Effector memory CD8-positive, alpha-beta T cell (primary cell): ENCODE measurements at places on chromosomes 11 and 22.
A peak's percentile ranks its signal among the peaks of the same experiment; 100 is the strongest.

- DNase-seq = no peak
Measured at GRCh38 chr22:46617207-46617985, 2.8 kb upstream of the GRAMD4 start.

DNA sequence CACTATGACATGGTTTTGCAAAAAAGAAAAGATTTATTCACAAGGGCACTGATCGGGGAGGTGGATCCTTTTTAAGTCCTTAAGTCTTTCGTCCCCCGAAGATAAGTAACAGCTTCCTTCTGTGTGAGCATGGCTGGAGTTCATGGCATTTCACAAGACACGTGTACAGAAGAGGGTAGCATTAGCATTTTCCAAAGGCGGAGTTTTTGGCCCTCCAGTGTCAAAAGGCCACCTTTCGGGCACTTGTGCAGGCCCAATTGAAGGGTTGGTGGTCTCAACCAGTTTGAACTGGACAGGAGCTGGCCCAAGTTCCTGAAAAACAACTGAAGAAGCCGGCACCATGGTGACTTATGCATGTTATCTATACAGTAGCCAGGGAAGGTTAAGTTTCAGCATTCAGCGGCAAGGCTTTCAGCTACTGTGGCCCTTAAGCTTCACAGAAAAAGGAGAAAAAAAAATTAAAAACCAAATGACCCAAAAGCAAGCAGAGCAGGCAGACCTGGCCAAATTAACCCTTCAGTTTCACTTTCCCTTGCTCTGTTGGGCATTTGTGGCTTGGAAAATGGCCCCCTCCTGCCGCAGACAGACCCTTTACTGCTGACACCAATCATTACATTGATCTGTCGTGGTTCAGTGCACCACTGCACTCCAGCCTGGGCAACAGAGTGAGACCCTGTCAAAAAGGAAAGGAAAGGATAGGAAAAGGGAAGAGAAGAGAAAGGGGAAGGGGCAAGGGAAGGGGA, 18.7 kb downstream of the ZNF74 start:
- DNase-seq = no peak

DNA sequence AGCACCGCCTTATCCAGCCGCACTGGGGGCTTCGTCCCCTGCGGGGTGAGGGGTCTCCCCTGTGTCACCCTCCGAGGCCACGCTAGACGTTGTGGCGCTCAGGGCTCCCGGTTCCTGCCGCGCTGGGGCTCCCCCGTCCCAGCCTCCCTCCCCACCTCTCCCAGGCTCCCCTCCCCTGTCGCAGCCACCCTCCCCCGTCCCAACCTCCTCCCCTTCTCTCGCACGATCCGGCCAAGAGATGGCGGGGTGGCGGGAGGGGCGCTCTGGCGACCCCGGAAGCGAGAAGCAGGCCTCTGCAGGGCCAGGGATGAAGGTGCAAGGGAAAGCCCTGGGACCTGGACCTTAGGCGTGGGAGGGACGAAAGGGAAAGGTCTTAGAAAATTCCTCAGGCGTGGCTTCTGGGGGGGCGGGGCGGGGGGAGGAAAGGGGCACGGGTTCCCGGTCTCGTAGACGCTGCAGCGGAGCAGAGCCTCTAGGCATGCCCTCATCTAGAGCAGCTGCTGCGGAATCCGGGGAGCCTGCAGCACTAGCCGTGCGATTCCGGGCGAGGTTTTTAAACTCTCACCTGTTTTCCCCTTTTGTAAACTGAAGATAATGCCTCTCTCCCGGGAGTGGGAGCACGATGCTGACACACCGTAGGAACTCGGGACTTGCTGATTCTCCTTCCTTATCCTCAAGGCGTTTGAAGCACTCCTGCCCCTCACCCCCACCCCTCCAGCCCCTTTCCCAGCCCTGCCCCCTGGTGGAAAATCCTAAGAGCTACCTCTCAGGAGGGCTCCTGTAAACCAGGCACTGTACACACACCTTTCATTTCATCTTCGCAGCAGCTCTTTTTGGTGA, 14.4 kb downstream of the KCNJ5 start:
- DNase-seq = peak; percentile 24

GRCh38 chr11:83102834-83103233, 31.1 kb upstream of the RAB30 start:
- DNase-seq = no peak

DNA sequence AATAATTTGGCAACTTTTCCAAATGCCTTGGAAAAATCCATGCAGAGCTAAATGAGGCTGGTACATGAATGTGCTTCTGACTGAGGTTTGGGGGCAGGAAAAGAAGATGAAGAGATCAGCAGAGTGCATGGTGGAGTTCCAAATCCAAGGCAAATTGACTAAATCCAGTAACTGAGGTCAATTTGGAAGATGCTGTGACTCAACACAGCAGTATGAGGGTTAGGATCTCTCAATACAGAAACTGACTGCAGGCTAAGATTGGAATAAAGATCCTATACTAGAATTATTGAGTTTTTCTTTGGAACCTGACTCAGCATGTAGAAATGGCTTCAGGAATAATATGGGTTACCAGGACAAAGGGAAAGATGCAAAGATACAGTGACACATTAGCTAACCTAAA, 99.3 kb upstream of the FAT3 start:
- no peak for DNase-seq

DNA sequence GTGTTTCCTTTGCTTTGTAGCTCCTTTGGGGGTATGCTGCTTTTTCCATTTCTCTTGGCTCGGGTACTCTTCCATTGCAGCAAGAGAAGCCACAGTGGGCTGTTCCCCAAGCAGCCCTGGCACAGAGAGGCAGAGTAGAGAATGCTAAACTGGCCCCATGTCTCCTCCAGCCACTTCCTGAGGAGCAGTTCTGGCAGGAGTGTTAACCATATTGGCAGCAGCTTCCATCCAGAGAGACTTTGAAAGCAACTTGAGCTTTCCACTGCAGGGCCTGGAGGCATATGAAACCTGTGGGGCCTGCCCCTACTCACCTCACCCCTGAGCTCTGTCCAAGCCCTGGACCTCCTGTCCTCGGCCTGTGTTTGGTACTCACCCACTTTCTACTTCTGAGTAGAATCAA, 61.8 kb downstream of the ALX4 start:
- no peak for DNase-seq

- peak; percentile 18 for DNase-seq
Measured at GRCh38 chr11:130118636-130119387, 40.8 kb upstream of the ST14 start.

DNA sequence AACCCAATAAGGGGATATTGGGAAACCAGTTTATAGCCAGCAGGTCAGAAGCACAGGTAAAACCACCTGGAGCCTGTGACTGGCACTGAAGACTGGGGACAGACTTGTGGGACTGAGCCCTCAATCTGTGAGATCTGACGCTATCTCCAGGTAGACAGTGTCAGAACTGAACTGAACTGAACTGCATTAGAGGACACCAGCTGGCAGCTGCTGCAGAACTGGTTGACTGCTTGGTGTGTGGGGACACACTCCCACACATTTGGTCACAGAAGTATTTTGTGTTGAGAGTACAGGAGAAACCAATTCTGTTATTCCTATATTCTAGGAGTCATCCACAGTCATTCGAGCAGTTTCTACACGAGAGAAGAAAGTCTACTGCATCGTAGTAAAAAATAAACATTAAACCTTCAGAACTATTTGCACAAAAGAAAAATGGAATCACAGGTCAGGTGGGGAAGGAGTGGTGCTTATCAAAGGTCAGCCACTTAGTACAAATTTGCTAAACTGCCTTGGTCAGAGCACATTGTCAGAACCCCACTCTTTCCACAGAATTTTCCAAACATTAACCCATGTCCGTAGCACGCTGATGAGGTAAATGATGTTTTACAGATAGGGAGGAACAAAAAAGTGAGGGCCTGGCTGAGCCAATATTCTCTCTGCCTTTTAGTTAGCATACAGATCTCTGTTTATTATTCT, 77.2 kb downstream of the SIK3 start:
- DNase-seq = no peak

DNA sequence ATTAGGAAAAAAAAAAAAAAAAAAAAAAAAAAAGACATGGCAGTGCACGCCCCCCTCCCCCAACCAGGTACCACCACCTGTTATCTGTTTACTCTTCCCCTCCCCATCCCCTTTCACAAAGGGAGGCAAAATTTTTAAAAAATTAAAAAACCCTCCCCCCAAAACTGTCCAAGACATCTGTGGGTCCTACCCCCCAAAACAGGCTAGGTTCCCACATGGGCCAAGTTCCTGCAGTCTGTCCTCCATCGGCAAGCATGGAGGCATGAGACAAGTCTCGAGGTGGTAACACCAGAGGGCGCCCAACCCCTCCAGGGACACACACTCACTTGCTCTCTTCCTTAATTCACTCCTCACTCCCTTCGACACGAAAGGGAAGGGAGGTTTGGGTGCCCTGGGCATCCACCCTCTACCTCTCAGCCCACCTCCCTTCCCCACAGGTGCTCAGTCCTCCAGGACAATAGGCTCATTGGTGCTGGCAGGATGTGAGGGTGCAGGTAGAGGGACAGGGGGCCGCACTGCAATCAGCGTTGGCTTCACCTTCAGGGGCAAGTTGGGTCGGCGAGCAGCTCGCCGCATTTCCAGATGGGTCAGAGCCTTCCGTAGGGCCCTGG, 2.2 kb upstream of the TUT1 start:
- peak; percentile 76 for DNase-seq

DNA sequence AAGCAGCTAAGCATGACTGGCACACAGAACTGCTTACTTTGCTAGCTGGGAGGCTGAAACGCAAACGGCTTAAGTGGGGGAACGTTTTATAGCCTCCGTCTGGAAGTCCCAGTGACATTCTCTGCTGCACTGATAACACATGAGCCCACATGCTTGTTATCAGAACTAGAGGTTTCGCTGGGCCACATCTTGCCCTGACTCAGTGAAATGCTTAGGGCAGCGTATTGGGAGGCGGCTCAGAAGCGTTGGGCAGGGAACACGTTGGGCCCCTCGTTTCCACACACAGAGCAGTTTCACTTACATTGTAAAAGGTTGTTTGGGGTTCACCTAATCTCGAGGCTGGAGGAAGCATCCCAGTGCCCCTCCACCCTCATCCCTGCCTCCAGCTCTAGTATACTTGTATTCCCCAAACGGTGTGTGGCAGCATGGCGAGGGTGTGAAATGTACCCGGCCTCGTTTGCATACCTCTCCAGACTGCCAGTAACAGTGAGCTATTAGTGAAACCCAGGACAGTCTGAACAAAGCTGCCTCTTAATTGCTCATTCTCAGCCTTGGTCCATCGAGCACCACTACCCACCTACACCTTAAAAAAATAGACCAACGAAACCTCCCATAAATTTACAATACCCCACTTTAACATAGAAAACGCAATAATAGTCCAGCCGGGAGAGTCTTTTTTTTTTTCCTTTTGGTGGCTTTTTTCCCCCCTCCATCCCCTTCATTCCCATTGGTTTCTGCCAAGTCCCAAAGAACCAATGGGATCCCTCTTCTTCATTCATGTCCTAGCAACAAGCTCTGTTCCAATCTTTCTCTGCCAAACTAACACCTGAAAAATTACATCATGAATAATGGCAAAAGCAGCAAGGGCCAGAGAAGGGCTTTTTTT, 218.8 kb upstream of the SORL1-AS1 start:
- no peak for DNase-seq

- DNase-seq = no peak
Measured at GRCh38 chr22:23325183-23325582, 144.9 kb downstream of the BCR start.

- no peak for DNase-seq
Measured at GRCh38 chr11:69385144-69385820, 91.3 kb downstream of the MYEOV start.

DNA sequence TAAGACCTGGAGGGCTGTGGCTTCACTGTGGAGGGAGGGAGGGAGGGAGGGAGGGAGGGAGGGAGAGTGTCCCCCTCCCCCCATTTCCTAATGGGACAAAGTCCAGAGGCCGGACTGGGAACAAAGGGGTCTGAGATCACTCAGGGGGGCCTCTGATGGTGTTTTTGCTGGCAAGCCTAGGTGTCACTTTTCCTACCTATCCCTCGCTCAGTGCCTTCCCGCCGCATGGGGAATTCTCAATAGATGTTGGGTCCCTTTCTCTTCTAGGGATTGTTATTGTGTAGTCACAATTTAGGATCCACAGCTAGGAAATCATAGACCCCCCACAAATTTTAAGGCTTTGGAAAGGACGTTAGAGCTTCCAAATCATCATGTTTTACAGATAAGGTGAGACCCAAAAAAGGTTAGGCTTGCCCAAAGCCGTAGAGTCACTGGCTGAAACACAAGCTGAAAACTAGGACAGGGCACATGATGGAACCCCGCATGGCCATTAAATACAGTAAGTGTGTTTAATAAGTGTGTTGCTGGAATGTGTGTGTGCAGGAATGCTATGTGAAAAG, 4.8 kb upstream of the FTH1 start:
- no peak for DNase-seq

- peak; percentile 66 for DNase-seq
Measured at GRCh38 chr22:43230971-43231723, 44.2 kb upstream of the TTLL12 start.

GRCh38 chr11:103364687-103365086, 255.5 kb downstream of the DYNC2H1 start:
- no peak for DNase-seq

GRCh38 chr11:34669458-34669857, 48.6 kb downstream of the EHF start:
- DNase-seq = no peak

DNA sequence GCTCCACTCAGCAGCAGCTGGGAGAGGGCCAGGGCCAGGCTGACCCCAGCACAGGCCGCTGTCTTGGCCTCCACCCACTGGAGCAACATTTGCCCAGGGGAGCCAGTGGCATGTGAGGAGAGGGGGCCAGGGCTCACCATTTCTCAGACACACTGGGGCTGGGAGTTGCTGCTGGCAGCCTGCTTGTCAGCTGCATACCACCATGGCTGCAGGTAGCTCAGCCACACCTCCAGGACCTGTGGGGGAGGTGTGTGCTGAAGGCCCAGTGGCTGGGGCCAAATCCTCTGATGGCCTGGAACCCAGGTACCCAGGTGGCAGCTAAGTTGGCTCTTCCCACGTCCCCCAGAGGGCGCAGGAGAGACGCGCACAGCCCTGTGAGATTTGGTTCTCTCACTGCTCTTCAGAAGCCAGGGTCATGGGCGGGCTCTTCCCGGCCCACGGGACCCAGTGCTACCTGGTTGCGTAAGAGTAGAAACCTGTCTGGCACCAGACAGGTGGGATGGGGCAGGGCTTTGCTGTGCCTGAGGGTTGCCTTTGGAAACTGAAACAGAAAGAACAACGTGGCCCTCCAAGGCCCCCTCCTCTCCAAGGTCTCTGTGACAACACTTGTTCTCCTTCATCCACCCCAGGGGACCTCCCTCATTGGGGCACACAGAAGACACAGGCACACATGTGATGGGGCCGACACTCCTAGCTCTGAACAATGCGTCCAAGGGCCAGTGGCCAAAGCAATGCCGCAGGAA, 98.8 kb downstream of the MED15 start:
- DNase-seq = peak; percentile 61

GRCh38 chr11:36022882-36023281, 79.0 kb downstream of the LDLRAD3 start:
- no peak for DNase-seq

- DNase-seq = no peak
Measured at GRCh38 chr11:27497284-27497866, 9.2 kb downstream of the LIN7C start.
